ENCODE measurements at places on chromosomes 11 and 22.

DNA sequence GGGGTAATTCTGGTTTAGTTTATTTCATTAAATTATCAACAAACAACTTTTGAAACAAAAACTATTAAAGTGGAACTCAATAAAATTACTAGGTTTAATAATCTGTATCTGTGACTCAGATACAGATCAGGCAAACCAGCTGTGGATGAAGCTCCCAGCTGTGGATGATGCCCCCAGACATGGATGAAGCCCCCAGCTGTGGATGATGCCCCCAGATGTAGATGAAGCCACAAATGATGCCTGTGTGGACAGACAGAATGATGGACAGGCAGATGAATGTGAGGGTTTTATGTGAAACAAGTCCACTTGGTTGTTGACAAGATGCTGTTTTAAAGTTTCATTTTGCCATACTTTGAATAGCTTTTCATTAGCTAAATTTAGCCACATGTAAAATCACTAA is 5.8 kb upstream of the ZNF74 start:
- no peak for DNase-seq

DNA sequence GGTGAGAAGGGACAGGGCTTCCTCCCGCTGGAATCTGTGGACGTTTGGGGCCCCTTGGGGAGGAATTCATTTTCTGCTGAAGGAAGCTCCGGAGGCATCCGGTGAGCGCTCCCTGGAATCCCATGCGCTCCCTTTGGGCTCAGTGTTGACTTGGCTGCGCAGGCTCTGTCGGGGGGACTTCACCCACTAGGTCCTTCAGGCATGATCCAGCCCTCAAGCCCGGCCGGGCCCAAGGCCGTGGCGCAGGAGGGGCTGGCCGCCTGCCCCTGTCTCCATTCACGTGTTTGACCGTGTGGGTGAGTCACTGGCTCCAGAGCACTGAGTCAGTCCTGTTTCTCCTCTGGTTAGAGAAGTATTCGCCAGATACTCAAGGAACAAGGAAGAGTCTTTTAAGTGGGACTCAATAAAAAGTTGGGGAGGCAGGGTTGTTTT is 1.4 kb downstream of the CTTN start:
- DNase-seq: peak; percentile 93

DNA sequence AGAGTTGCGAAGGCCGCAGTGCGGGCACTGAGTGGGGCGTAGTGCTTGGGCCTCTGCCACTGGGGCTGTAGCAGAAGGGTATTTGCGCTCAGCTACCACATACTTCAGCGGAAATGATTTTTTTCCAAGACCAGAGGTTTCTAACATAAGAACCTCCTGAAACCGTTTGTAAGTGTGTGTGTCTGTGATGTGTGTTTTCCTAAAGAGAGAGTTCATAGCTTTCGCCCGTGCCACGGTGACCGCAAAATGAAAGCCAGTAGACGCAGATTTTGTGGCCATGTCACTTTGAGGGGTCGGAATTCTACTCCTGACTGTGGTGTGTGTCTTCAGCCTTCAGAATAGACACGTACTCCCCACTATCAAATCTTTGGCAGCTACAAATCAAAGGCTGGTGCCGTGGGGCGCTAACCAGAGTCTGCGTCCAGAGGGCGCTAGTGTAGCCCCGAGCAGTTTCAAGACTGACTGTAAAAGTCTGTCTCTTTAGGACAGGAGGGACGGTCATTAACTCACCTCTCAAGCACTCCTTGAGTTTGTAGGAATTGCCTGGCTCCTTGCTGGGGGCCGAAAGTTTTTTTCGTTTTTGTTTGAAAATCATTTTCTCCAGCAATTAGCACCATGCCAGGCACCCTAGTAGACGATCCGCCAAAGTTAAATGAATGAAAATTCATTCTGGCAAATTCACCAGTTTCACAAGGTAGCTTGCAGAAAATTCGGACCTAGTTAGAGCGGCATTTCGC is 2.5 kb upstream of the CALCA start:
- peak; percentile 47 for DNase-seq

- DNase-seq: peak; percentile 33
These were observed 195.9 kb downstream of the CSNK2A3 start for GRCh38 chr11:11157185-11157584.

GRCh38 chr11:126080161-126080941 is 17.7 kb upstream of the CDON start:
- no peak for DNase-seq

GRCh38 chr11:69092263-69092662 is 43.5 kb downstream of the TPCN2 start:
- DNase-seq: no peak

DNA sequence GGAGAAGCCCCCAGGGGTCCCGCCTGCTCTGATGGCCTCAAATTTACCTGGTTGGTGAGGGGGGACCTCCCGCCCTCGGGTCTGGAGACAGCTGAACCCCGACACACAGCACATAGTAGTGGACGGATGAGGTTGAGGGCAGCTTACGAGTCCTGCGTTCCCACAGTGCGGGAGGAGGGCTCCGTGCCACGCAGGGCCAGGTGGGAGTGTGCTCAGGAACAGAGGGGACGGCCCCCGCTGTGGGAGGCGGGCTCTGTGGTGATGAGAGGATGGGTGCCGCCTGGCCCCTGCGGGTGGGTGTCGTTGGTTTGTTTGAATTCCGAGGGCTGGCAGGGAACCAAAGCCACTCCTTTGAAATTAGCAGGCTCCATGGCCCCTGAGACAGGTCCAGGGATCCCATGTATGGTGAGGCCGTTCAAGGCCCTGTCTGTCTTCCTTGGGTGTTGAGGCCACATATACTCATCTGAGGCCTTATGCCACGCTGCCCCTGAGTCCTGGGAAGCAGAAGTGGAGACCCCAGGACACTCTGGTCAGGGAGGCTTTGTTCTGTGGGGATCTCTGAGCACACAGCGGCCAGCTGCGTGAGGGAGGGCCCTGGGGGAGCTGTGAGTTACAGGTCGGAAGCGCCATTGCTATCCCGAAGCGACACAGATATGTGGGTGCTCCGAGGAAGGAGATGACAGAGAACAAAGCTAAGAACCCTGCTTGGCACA is 21.9 kb downstream of the NADSYN1 start:
- no peak for DNase-seq

DNA sequence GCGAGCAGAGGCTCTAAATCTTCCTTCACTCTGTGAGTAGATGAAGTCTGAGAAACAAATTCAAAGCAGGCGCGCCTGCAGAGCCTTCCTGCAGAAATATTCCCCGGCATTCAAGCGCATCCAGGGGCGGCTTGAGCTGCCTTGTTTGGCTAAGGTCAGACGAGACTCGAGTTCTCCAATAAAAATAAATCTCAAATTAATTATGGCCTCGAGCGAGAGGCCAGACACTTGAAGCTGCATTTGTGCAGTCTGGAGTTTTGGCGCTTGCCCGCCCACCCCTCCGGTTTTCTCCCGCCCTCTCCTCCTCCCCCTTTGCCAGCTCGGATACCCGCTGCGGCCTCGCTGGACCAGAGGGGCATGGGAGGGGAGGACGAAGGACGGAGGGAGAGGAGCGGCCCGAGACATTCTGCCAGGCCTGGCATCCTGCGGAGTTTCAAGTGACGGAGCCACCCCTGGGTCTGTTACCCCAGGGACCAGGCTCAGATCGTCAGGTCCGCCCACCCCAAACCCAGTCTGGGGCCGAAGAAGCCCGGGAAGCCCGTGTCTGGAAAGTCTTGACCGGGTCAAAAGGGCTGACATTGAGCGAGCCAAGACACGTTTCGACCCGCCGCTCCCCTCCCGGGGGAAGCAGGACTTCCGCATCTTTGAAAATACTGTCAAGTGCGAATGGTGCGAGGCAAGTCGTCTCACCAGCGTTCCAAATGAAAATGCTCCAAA is 3.8 kb upstream of the FLI1 start:
- no peak for DNase-seq

GRCh38 chr22:25402501-25403283 is 161.8 kb upstream of the GRK3 start:
- DNase-seq: peak; percentile 30

DNA sequence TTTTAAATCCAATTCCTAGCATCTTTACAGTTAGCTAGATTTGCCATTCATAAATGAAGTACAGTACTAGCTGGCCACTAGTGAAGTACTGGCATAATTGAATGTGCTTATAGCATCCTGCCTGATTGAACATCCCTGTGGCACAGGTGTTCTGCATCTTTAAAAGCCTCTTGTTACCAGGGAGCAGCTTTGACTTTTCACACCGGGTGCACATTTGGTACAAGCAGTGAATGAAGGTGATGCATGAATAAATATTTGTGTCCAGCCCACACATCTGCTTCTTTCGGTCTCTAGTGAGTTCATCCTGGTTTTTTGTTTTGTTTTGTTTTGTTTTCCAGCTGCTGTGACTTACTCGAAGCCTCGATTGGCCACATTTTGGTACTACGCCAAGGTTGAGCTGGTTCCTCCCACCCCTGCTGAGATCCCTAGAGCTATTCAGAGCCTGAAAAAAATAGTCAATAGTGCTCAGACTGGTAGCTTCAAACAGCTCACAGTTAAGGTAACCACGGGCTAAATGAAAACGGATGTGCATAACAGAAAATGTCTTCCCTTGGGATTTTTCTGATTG is 5.3 kb downstream of the ATP5MG start:
- DNase-seq: no peak

DNA sequence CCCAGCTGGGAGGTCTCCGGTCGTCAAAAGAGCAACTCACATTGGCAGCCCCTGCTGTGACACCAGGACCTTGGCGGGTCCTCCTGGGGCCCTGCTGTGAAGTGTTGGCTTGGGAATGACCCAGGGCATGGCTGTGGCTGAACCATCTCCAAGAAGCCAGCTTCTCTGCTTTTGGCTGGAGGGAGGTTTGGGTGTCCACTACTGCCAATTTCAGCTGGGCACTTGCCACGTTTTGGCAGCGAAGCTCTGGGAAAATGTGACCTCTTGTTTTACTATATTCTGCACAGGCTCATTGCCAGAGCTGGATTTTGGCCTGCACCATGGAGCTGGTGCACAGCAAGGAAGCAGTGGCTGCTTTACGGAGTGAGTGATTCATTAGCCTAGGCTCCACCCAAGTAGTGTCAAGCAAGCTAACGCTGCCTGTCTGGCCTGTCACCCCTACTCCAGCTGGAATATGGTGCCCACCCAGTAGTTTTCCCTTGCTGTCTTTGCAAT is 24.3 kb upstream of the SMCO4 start:
- no peak for DNase-seq

DNA sequence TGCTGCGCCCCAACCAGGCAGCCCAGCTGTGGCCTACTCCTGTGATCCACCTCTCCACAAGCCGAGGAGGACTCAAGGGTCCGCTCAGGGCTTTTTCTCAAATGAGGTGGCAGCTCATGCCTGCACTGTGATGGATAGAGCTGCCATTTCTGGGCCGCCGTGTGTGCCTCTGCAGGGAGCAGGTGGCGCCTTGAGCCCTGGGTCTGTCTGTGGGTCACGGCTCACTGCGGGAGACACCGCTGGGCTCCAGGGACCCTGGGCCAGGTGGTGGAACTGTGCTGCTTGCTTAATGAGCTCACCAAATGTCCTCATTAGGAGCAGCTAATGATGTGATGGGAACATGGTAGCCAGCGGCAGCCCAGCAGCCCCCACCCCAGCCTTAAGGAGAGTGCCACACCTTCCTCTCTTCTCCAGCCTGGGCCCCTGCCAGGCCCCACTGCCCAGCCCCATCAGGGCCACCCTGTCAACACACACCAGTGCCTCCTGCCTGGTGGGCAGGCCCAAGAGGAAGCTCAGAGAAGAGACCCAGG is 50.8 kb downstream of the DHCR7 start:
- no peak for DNase-seq

DNA sequence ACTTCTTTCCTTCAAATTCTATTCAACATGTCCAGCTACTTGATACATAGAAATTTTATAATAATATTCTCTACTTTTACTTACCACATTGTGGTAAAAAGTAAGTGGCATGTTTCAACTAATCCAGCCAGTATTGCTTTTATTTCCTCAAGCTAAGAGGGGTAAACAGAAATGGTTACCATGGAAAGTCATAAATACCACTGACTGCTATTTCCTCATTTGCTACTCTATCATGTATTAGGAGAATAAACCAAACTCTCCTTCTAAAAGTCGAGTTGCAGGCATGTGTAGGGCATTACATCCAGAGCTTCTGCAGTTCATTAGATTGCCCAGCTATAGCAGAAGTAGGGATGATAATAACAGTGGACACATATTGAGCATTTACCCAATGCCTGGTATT is 208.4 kb downstream of the MAML2 start:
- DNase-seq: peak; percentile 40

DNA sequence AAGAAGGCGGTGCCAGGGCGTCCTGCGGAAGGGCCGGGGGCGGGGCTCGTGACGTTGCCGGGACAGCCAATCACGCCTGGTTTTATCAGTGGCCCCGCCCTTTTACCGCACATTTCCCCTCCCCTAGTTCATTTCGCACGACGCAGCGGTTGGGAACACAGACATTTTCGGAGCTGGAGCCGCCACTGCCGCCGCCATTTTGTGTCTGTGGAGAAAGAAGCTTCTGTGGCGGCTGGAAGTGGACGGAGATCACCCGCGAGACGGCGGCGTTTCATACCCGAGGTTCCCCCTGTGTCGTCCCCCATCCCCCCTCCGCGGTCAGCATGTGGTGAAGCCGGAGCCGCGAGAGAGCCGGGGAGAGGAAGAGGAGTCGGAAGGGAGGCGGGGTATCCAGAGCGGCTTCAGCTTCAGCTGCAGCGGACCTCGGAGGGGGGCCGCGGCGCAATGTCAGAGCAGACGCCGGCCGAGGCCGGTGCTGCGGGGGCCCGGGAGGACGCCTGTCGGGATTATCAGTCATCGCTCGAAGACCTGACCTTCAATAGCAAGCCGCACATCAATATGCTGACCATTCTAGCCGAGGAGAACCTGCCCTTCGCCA is at the start of gene PCF11:
Gene PCF11, plus strand, starts transcription at position 136 of the 598 bp plus-strand sequence. Its CDS starts 309 bp downstream, at position 445.
- DNase-seq: no peak

DNA sequence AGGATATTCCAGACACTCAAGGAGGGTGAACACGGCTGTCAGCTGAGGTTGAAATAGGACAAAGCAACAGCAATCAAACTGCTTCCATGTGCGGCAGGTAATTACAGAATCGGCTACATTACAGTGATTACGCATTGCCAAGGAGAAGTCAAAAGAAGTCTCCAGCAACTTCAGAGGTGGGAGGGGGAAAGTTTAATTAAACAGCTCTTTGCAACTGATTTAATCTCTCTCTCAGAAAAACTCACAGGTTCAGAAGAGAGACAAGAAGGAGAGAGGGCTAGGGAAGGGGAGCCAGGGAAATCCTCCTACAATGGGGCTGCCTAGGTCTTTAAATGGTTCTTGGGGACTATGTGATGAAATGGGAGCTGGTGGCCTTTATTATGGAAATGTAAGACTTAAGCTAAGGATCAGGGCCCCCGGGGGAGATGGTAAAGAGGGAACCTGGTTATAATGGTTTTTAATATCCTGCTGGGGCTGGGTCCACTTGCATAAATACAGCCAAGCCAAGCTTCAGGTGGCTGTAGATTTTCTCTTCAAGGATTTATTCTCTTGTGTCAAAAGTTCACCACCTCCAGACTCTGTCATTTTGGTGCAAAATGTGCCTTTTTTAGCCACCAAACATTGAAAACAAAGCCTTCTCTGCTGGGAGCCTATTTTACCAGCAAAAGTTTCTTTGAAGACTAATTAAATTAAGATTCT is 354.7 kb upstream of the NARS2 start:
- DNase-seq: no peak

- DNase-seq: no peak
These were observed 210.7 kb downstream of the METTL15 start for GRCh38 chr11:28318871-28319270.
